Naive thymus-derived CD4-positive, alpha-beta T cell (primary cell): ENCODE measurements at places on chromosomes 11 and 22. TPM values are rescaled to one million over a fixed set of nuclear protein-coding genes. Genes with fewer than 3 reads are reported as not detected.

DNA sequence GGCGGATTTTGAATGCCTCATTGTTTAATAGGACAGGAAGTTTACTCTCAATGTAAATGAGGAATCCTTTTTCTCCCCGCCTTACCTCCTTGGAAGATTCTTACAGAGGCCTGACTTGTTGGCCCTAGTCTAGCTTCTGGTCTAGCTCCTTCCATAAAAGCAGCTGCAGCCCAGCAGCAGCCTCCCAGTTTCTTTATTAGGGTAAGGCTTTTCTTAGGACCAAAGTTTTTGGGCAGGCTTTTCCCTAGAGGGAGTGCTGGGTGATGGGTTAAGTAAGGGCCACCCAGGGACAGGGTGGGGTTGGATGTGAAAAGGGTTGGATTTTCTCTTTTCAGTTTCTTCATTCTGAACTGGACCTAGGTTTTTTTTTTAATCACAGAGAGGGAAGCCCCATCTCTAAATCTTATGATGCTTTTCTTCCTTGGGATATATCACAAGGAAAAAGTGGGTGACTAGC, 49.7 kb downstream of the LIF start:
- no peak for DNase-seq
- H3K27ac ChIP-seq, result no peak overlapping the region
- H3K4me1 ChIP-seq, result peaks cover 13% of the 10 kb centered on the region
- no peaks in the 10 kb centered on the region for H3K36me3 ChIP-seq

DNA sequence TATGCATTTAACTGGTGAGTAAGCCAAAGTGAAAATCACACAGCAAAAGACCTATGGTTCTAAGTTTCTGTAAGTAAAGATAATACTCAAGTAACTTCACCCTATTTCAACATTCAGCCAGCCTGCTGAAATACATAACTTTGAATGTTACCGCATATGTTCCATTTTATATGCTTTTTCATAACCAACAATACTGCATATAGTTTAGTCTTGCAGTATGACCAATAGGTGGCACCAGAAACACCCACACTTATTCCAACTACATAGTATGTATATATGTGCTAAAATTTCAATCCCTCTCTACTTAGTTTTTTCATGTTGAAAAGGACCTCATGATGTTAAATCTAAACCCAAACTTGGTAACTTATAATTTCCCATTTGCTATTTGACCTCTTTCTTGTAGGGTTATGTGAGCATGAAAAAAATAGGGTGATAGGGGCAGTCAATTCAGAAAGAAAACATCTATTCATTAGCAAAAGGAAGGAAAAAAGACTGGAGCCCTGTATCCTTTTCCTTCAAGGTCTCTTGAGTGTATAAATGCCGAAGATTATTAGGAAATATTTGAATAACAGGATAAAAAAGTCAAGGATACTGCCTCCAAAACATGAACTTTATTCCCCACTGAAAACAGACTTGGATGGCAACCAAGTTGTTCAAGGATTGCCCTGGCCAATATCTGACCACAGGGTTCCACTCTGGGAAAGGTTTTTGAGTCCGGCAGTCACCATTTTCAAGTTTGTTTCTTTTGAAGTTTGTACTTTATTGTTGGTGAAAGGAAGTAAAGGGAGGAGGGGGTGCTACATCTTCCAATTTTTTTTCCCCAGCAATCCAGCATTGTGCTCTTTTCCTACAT, 23.8 kb upstream of the FZD4 start:
- H3K27me3 ChIP-seq, result no peaks in the 10 kb centered on the region
- no peak overlapping the region for H3K27ac ChIP-seq
- no peaks in the 10 kb centered on the region for H3K36me3 ChIP-seq
- H3K4me1 ChIP-seq, result no peaks in the 10 kb centered on the region
- no peak overlapping the region for H3K4me3 ChIP-seq

DNA sequence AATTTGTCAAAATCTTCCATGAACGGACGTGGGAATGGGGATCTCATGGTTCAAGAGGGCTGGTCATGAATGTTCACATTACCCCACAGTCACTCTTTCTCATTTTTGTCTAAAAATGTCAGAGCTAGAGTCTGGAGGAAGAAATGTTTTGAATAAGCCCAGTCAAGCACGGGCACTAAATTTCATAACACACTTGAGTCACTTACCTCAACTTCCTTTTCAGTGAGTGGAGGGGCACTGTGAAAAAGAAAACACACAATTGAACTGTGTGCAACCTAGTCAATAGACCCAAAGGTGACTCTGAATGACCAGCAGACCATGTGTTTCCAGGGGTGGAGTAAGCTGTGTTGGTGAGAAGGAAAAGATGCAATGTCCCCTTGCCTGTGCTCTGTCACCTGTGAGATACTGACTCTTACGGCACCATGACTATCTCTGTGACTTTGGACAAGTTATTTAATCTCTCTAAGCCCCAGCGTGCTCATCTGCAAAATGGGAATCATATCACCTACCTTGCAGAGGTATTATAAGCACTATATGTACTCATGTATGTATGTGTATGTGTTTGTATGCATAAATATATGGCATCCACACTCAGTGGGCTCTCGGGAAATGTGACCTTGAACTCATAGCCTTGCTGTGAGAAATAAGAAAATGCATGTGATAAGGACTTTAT, 38.2 kb upstream of the LYVE1 start:
- H3K27ac ChIP-seq, result no peak overlapping the region
- H3K27me3 ChIP-seq, result no peaks in the 10 kb centered on the region

OR6T1 gene
- polyA plus RNA-seq, result not detected

- DNase-seq, result no peak
- H3K27me3 ChIP-seq, result no peaks in the 10 kb centered on the region
- no peak overlapping the region for H3K27ac ChIP-seq
- no peaks in the 10 kb centered on the region for H3K36me3 ChIP-seq
These were observed 110.9 kb upstream of the MPPED2 start for GRCh38 chr11:30697032-30697431.

ETS1 gene
- 634 TPM for polyA plus RNA-seq

DNA sequence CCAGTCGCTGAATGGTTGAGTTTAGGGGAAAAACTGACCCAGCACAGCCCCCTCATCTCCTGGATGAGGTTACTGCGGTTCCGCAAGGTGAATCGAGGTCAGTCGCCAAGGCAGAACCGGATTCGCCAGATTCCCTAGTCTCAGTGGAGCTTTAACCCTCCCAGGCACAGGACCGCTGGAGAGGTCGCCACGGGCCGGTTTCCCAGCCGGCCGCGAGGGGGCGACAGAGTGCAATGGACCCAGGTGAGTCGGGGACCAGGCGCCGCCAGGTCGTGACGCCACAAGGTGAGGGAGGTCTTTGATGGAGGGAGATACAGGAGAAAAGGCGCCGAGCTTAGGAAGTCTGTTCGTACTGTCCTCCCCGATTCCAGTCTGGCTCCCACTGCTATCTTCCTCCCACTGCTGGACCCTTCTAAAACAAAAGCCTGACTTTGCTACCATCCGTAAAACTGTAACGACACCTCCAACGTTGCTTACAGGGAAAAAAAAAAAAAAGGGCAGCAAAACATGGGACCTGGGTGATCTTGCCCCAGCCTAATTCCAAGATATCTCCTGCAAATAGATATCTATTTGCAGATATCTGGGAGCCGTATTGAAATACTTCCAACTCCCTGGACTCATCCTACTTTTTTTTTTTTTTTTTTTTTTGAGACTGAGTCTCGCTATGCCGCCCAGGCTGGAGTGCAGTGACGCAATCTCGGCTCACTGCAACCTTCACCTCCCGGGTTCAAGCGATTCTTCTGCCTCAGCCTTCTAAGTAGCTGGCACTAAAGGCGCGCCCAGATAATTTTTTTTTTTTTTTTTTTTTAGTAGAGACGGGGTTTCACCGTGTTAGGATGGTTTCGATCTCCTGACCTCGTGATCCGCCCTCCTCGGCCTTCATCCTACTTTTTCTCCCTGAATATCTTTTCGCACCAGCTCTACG, 1.4 kb upstream of the GGA1 start:
- H3K4me1 ChIP-seq, result peaks cover 46% of the 10 kb centered on the region
- H3K4me3 ChIP-seq, result peak overlapping the region; percentile 60
- peak; percentile 96 for DNase-seq
- H3K27ac ChIP-seq, result peak overlapping the region; percentile 85
- no peaks in the 10 kb centered on the region for H3K27me3 ChIP-seq

DNA sequence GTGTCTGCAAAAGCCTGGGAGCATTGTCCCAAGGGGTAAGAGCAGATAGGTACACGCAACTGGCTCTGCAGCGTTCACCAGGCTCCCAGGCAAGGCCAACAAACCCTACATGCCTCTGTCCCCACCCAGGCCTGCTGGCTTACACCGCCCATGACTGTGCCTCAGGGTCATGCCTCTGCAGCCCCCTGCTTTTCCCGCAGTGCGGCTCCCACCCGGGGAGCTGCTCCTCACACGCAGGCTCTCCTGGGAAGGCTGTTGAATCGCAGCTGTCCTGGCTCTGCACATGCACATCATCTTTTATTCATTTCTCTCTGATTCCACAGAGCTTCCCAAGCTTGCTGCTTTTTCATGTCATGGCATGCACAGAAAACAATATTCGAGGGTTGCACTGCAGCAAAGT, 29.2 kb upstream of the B3GAT1 start:
- H3K27ac ChIP-seq, result no peak overlapping the region
- no peak overlapping the region for H3K4me3 ChIP-seq
- DNase-seq, result no peak
- no peaks in the 10 kb centered on the region for H3K27me3 ChIP-seq

DNA sequence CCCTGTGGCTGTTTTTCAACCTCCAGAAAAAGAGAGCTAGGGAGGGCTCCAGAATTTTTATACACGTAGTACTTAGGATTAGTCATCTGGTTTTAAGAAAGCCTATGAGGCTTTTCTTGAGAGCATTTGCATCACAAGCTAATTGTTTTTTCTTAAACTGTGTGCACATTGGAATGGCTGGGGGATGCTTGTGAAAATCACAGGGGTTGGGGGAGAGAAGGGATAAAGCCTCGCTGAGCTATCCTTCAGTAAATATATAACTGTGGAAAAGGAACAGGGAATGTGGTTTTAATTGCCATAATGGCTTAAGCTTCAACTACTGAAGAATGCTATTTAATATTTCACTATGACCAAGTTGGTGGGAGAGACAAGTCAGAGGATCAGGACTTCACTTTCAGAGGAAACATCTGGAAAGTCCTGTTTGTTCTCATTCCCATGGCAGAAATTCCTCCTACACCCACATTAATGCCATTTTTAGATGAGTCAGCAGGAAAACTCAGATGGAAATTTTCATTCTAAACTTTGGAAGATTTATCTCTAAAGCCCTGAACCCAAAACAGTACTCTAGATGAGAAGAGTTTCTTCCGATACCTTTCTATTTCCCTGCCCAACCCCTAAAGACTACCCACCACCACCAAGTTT, 591.3 kb downstream of the LRRC4C start:
- no peaks in the 10 kb centered on the region for H3K4me1 ChIP-seq
- DNase-seq, result no peak
- no peaks in the 10 kb centered on the region for H3K27me3 ChIP-seq
- no peak overlapping the region for H3K4me3 ChIP-seq
- no peaks in the 10 kb centered on the region for H3K36me3 ChIP-seq
- no peak overlapping the region for H3K27ac ChIP-seq

CABP4 gene
- 1.2 TPM for polyA plus RNA-seq

PRR14L gene
- polyA plus RNA-seq, result 18.7 TPM

BTBD18 gene
- polyA plus RNA-seq, result 0.56 TPM

GRCh38 chr11:121112498-121113455, 11.7 kb downstream of the TECTA start:
- no peak overlapping the region for H3K27ac ChIP-seq
- H3K27me3 ChIP-seq, result no peaks in the 10 kb centered on the region
- no peak overlapping the region for H3K4me3 ChIP-seq

DNA sequence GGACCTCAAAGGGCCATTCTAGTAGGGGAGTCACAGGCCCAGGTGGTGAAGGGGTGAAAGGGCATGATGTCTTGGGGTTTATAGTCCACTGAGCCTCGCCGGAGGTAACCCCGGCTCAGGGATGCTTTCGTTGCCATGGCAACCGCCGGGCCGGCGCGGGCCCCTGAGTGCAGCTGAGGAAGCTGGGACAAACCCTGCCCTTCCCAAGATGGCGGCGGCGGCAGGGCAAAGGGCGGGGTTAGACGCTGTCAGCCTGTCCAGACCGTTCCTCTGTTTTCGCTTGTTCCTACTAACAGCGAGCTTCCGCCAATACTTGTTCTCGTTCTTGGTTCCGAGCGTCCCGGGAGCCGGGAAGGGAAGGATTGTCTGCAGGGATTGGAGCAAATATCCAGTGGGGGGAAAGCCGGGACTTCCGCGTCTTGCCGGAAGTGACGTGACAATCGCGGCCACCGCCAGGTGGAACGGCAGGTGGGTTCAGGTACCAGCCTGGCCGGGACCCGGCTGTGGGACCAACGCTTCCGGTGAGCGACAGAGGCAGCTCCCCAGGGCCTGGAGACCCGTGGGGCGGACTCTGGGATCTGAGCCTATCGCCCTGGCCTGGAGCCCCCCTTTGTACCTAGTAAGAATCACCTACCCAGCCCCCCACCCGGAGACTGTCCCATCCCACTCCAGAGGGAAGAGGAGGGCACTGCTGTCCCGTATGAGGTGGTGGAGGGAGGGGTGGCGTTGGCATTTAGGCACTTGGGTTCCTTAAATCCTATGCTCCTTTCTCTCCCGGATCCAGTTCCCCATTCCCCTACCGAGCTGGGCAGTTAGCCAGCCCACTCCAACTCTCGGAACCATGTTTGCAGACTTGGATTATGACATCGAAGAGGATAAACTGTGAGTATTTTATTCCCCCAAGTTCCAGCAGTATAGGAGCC, at the start of gene PICK1:
TSS of gene PICK1 (plus strand) at position 436 of the 923 bp plus-strand sequence. CDS start at position 842, 406 bp downstream.
- DNase-seq, result peak; percentile 81
- no peaks in the 10 kb centered on the region for H3K27me3 ChIP-seq
- peak within 1 kb of the TSS; percentile 87 for H3K27ac ChIP-seq
- H3K4me1 ChIP-seq, result peaks cover 12% of the 10 kb centered on the region
- H3K4me3 ChIP-seq, result peak within 1 kb of the TSS; percentile 80

- no peak for DNase-seq
- H3K4me1 ChIP-seq, result no peaks in the 10 kb centered on the region
- H3K4me3 ChIP-seq, result no peak overlapping the region
- H3K36me3 ChIP-seq, result no peaks in the 10 kb centered on the region
- H3K27me3 ChIP-seq, result no peaks in the 10 kb centered on the region
These were observed 403.7 kb downstream of the LUZP2 start for GRCh38 chr11:24900514-24900913.

KIF18A gene
- polyA plus RNA-seq, result 0.48 TPM

- no peak overlapping the region for H3K27ac ChIP-seq
- H3K4me1 ChIP-seq, result no peaks in the 10 kb centered on the region
- no peak for DNase-seq
- H3K4me3 ChIP-seq, result no peak overlapping the region
- no peaks in the 10 kb centered on the region for H3K27me3 ChIP-seq
- no peaks in the 10 kb centered on the region for H3K36me3 ChIP-seq
These were observed 43.1 kb upstream of the TH start for GRCh38 chr11:2214527-2215229.

DNA sequence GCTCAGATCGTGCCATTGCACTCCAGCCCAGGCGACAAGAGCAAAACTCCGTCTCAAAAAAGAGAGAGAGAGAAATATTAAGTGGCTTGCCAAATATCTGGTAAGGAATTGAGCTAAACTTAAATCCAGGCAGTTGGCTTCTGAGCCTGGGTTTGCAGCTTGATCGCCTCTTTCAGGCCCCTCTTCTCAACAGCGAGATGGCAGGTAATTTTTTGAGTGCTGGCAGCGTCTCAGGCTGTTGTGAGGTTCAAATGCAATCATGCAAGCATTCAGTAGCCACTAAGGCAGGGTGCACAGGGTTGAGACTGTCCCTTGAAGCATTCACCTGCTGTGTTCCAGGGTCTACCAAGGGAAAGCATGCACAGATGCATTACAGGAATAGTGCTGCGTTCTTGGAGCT, 670 bp upstream of the CTSF start:
- no peaks in the 10 kb centered on the region for H3K36me3 ChIP-seq
- DNase-seq, result no peak
- no peaks in the 10 kb centered on the region for H3K4me1 ChIP-seq
- no peak overlapping the region for H3K4me3 ChIP-seq
- no peaks in the 10 kb centered on the region for H3K27me3 ChIP-seq
- H3K27ac ChIP-seq, result no peak overlapping the region
